ENCODE measurements at places on chromosomes 2 and 18.
A peak's percentile ranks its signal among the peaks of the same experiment; 100 is the strongest.

DNA sequence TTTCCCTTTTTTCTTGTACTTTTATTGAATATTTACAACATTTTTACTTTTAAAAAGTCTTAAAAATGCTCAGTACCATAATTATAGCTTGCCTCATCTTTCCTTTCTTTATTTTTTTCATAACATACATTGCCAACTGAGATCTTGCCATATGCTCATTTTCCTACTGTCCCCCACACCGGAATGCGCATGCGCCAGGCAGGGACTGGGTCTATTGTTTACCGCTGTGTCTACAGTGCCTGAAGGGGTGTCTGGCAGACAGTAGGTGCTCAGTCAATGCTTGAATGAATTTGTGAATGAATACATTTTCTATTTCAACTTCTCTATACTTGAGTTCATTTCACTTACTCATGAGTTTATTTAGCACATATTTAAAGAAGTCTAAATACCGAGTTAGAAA lies 158.0 kb downstream of the CYP26B1 start:
- DNase-seq, result no peak

DNA sequence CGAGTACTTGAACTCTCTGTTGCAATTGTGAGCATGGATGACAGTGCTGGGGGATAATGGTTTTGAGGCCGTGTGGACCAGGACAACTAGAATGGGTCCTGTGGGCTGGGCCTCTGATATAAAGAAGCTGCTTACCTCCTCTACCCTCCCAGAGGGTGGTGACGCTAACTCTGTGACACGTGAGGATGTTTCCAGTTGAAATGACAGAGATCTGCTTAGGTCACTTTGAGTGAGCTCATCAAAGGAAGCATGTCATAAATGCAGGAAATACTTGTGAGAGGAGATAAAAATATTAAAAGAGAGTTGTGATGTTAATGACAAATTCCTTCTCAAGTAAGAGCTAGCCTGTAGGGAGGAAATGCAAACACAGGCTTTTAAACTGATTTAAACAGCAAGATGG lies 16.4 kb downstream of the RMC1 start:
- DNase-seq, result no peak

DNA sequence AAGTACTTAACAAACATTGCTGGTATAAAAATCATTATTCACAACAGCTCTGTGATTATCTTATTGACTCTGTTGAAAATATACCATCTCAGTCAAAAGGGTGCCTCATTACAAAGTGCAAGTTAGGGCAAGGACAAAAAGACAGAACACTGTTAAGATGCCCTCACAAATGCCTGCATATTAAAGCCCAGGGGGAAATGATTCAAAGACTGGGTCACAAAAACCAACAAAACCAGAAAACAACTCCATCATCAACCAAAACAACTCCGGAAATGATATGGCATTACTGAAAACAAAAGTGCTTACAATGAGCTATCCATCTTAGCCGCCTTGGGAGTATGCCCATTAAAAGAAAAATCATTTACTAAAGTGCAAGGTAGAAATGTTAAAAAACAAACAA lies 9.9 kb downstream of the PLA2R1 start:
- DNase-seq, result no peak

GRCh38 chr2:46977899-46978298 lies 62.3 kb upstream of the MCFD2 start:
- DNase-seq, result no peak

DNA sequence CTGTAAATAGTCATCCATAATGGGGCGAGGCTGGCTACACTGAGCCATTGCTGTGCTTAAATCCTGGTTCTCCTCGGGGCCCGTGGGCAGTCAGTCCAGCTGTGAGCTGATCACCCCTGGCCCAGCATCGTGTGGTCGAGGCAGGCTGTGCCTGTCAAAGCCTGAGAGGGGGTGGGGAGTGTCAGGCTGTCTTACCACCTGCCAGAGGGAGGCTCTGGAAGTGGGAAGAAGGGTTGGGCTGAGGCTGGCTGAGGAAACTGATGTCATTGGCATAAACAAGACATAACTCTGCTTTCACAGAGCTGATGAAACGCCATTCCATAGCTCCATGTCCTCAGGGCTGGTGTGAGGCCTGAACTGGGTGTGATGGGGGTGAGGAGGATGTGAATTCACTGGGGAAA lies 49.7 kb downstream of the KLHL29 start:
- no peak for DNase-seq

- no peak for DNase-seq
Measured at GRCh38 chr2:127597046-127597983, 48.6 kb upstream of the GPR17 start.

GRCh38 chr2:180983468-180984242 lies 3.2 kb downstream of the UBE2E3 start:
- DNase-seq, result peak; percentile 60

- no peak for DNase-seq
Measured at GRCh38 chr2:147076634-147077033, 768.2 kb upstream of the ACVR2A start.

GRCh38 chr2:85772841-85773491 lies 19.2 kb downstream of the ATOH8 start:
- no peak for DNase-seq

GRCh38 chr18:12085786-12086185 lies 7.9 kb upstream of the ANKRD62 start:
- DNase-seq, result no peak
